ENCODE measurements at places on chromosomes 2 and 18.

GRCh38 chr18:48949606-48950535, 894 bp downstream of the SMAD7 start:
- DNase-seq = no peak

DNA sequence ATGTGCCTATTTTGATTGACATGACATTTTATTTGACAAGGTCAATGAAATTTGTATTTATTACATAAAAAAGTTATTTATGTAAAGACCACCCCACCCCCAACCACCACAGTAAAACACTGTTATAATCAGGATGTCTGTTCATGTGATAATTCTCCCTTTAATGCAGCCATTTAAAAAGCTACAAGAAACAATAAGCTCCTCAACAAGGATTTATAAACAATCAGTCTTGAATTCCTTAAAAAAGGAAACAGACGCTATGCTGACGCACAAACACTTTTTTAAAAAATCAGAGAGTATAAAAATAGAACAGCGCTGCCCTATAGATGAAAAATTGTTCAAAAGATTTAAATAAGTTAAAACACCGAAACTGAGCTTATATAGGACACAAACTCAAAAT, 102.2 kb downstream of the SOS1 start:
- no peak for DNase-seq

DNA sequence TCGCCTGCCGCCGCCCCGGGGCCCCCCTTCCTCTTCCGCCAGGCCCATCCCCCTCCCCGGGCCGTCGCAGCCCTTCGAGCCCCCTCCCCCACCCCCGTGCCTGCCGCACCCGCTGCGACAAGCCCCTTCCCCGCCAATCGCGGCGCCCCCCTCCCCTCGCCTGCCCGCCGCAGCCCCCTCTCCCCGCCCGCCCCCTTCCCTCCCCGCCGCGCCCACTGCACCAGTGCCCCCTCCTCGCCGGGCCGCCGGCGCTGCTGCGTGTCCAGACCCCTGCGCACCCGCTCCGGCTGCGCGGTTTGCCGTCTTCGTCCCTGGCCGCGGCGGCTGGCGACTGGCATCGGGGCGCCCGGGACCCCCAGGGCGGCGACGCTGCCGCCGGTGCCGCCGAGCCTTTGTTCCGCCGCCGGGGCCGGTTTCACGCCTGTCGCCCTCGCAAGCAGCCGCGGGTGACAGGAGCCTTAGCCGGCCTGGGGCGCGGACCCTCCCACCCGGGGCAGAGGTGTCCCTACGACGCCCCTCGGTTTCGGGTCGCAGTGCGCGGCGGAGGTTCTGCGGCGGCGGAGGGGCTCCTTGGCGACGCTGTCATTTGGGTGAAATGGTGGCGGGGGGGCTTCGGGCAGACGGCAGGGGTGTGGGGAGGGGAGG, 18.1 kb downstream of the GPC1 start:
- DNase-seq = no peak

DNA sequence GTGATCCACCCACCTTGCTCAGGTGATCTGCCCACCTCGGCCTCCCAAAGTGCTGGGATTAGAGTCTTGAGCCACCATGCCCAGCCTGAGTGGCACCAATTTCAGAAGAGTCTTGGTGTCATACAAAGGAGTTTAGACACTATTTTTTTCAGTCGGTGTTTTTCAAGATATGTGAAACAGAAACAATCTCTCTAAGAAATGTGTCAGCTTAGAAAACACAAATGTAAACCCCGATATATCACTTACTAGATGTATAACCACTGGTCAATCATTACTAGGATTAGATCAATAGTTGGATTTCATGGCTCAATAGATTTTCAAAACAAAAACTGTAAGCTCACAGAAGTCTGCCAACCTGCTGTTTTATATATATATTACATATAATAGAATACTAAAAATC, 67.2 kb upstream of the FRZB start:
- DNase-seq = no peak

- DNase-seq = no peak
These were observed 49.2 kb upstream of the NEMP2 start for GRCh38 chr2:190583507-190584337.

DNA sequence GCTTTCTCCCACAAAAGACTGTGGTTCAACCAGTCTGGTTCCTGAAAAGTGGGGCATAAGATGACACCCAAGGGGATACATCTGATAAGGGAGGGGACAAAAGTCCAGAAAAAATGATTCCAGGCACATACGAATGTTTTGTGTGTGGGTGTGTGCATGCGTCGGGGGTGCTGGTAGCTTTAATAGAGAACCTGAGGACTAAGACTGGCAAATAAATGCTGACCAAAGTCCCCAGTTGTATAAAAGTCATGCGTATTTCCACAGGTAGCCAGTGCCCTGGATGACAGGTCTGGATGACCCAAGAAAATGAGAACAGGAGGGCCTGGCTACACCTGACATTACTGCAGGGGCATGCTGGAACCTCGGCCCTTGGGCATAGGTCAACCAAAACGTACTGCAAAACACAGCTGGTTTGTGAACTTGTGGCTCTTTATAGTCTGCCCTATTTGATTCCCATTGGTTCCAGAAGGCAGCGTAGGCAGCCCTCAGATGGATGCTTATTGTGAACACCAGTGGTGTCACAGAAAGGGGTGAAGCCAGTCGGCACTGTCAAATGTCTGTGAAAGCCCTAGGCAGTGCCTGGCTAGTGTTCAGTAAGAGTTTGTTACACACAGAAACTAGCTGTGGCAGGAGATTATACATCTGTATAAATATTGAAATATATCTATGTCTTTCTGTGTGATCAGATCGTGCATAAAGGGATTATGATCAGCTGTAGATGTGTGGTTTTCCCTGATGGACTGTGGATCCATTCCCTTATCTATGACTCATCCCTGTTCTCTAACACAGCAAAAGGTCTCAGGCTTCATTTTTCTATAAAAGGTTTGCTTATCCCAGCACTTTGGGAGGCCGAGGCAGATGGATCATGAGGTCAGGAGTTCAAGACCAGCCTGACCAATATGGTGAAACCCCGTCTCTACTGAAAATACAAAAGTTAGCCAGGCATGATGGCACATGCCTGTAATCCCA, 58.3 kb downstream of the INSIG2 start:
- DNase-seq = no peak

DNA sequence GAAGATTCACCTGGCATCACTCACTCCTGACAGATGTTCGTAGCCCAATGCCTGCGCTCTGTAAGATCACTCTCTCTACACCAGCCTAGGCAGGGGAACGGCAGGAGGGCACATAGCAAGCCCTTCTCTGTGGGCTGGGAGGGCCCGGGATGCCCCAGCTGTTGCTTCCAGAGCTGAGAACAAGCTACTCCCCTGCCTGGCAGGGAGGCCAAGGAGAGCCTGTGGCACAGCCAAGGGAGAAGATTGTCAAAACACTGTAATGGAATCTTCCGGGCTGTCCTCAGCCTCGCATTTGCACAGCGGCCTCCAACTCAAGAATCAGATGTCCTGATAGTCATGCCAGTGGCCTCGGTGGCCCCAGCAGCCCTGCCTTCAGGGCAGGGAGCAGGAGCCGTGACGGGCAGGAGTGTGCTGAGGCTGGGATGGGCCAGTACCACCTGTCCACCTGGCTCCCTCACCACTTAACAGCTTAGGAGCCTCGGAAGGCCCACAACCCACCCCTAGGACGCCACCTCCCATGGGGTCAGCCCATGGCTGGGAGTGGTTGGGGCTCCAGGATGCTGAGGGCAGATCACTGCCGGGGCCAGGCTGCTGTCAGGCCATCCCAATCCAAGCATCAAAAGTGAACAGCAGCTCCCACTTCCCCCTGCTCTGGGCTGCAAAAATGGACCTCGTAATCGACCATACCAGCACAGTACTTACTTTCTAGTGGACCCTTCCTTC, 21.9 kb upstream of the SLC35F6 start:
- no peak for DNase-seq

DNA sequence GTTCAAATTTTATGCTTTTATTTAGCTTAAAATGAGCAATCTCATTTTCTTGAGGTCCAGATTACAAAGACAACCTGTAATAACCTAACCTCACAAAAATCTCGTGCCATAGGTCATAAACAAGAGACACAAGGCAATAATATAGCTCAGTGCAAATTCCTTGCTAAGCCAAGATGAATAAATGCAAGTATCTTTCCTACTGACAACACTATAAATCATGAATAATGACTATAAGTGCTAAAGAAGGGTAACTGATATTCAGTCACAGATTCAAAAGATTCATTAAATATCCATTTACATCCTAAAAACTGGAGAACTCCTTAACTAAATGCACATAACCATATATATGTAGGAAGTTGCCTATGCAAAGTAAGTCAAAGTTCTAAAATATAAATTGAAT, 1641.6 kb downstream of the LRP1B start:
- DNase-seq = no peak

- no peak for DNase-seq
These were observed 65.2 kb upstream of the SALL3 start for GRCh38 chr18:78914249-78914935.

- DNase-seq = no peak
These were observed 59.3 kb downstream of the UNC80 start for GRCh38 chr2:209830722-209831465.

GRCh38 chr2:198587240-198587639, 782.8 kb downstream of the PLCL1 start:
- no peak for DNase-seq

DNA sequence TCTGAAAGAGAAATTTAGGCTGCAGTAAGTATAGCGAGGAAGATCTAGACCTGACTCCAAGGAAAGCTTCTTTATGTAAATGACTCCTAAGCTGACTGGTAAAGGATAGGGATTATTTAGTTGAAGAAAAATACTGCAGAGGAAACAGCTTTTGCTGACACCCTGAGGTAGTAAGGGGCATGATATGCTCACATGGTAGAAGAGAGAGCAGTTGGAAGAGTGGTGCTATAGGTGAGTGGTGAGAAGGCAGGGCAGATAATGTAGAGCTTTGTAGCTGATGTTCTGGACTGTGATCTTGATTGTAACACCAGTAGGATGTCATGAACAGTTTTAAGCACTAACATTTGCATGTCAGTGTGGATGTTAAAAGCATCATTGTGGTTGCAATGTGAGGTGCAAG, 639.1 kb upstream of the SLC39A10 start:
- DNase-seq = no peak

DNA sequence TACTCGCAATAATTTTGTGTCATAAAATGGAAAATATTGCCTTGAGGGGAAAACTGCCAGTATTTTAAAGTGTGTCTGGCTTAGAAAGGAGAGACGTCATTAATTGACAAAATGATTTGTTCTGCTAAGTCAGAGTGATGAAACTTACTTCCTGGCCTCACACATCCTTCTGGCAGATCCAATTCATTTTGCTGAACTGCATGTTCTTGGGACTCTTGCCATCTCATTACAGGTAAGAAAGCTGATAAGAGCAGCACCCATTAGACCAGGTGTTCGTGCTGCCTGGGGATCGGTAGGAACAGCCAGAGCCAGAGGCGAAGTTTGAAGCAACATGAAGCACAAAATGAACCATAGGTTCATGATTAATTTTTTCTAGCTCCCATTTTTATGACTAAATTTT, 38.0 kb downstream of the KCNE4 start:
- DNase-seq = no peak

DNA sequence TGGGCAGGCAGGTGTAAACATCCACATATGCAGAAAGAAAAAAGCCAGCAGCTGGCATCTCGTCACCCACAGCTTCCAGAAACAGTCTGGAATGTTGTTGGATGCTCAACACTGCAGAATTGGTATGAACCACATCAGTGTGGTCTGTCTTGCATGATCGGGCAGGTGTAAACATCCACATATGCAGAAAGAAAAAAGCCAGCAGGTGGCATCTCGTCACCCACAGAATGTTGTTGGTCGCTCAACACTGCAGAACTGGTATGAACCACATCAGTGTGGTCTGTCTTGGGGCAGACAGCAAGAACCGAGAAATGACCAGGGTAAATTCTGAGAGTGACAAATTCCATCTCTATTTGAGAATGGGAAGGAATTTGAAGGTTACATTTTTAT, 39.6 kb downstream of the DOCK10 start:
- DNase-seq = no peak

DNA sequence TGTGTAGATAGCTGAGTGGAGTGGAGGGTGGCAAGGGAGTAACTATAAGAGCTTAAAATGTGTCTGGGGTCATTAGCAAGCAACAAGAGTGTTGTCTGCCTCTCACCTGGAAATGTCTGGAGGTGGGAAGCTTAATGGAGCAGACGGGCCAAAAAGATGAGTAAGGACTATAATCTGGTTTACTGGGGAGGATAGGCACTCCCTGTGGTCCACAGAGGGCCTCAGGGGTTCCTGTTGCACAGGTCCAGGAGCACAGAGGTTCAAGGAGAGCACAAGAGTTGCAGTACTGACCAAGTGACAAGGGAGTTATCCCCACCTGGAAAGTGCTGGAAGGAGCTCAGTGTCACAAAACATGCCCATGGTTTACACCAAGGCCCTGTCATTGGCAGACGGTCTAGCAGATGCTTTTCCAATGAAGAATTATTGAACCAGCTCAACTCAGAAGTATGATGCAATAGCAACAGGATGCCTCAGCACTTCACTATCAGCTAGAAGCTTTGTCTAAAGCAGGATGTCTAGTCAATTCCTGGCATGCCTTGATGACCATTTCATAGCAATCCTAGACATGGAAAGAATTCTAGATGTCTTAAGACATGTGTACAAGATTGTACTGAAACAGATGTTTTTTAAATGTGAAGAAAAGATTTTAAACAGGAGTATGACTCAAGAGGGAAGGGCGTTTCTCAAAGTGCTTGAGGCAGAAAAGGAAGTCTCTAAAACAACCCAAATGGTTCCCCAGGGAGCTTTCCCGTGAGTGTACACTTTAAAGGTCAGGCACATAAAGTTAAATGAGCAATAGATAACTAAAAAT, 62.9 kb upstream of the SERPINE2 start:
- DNase-seq = no peak

DNA sequence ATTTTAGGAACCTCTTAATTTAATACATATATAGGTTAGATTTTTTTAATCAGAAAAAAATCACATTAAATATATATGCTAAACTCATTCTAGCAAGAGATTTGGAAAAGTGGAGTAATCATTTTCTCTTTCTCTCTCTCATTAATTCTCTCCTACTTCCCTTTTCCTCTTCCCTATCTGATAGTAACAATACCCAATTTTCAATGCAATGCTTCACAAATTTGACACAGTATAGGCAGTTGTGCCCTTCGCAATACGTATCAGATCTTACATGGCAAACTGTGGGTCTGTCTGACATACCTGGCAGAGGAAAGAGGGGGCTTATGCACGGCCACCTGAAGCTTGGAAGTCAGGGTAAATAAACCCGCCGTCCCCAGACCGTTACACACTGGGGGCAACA, 444.3 kb downstream of the NBAS start:
- no peak for DNase-seq

GRCh38 chr18:44502790-44503189, 177.9 kb upstream of the SETBP1 start:
- no peak for DNase-seq

- no peak for DNase-seq
These were observed 10.8 kb downstream of the SNED1 start for GRCh38 chr2:241009191-241009590.

DNA sequence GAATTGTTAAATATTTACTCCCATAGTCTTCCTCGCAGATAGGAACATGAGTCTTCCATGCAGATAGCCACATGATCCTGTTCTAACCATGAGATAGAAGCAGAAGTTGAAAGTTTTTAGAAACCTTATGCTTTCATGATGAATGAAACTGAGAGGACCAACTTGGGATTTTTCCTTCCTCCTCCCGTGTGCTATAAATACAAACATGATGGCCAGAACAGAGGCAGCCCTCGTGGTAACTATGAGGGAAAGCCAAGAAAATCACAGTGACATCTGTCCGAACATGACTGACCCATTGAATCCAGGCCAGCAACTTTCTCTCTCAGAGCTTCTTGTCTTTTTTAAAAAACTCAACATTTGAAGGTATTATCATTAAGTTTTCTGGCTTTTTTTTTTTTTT, 78.5 kb downstream of the ACAA2 start:
- DNase-seq = no peak

GRCh38 chr18:50182511-50182910, 12.4 kb downstream of the MYO5B start:
- no peak for DNase-seq
